ENCODE measurements at places on chromosomes 7 and 10.

GRCh38 chr7:52053525-52053924, 736.9 kb upstream of the COBL start:
- no peak for DNase-seq

- no peak for DNase-seq
Measured at GRCh38 chr10:76675951-76676587, 961.5 kb downstream of the KCNMA1 start.

- no peak for DNase-seq
Measured at GRCh38 chr7:1021931-1022330, 22.4 kb upstream of the GPR146 start.

- no peak for DNase-seq
Measured at GRCh38 chr7:76310102-76310957, 7.9 kb downstream of the HSPB1 start.

DNA sequence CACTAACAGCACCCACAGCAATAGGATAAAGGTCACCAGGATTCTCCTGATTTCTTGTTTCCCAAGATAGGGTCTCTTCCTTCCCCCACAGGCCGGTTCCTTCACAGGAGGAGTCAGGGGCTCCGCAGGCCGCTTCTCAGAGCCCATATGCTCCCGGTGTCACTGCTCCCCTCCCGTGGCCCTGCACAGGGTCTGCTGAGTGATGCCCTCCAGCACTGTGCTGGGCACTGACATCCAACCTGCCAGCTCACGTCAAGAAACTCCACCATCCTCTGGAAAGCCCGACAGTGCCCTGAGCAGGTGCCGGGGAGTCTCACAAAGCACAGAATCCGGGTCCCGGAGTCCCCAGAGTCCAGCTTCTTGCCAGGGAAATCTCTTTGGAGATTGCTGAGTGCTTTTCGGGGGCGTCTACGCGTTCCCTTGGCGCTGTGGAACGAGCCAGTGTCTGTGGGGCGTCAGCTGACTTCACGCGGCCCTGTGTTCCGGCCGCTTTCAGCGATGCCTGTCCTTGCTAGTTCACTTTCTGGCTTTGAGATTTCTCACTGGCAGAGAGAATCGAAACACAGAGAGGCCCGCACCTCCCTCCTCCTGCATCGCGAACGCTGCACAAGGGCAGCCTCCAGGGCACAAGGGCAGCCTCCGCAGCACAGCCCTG, 567.5 kb downstream of the DNAJB6 start:
- no peak for DNase-seq

GRCh38 chr10:4804465-4804864, 21.5 kb upstream of the AKR1E2 start:
- no peak for DNase-seq

- DNase-seq, result no peak
Measured at GRCh38 chr7:100124301-100125230, 2.2 kb upstream of the MBLAC1 start.

DNA sequence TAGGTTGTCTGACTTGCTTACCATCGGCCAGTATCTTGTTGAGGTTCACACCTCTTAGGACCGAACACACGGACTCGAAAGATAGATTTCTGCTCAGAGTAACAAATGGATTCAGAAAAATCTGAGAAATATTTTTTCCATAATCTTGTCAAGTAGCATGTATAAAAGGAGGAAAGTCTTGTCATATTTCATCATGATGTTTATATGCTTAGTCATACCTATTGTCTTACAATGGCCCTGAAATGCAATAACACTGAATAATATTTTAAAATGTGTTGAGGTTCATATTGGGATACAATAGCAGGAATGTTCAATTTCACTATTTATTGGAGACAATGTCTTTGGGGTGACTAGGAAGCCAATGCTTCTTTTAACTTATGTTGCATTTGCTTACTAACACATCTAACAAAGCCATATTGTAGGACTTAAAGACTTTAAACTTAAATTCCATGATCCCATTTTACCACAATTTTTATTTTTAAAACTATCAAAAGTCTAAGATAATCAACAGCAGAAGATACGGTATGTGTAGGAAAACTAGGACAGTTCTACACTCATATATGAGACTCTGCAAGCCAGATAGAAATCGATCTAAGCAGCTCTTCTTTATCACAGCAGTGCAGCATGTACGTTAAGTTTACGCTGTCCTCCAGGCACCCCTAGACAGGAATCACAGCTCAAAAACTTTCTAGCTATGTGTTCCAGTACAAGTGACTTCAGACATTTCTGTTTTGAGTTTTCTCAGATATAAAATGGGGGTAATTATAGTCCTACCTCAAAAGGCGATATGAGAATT, 135.7 kb upstream of the CAV2 start:
- DNase-seq, result no peak

- DNase-seq, result no peak
Measured at GRCh38 chr7:117772421-117772820, 100.8 kb downstream of the CTTNBP2 start.

- DNase-seq, result peak; percentile 76
Measured at GRCh38 chr7:128755819-128756476, 16.8 kb downstream of the CALU start.

DNA sequence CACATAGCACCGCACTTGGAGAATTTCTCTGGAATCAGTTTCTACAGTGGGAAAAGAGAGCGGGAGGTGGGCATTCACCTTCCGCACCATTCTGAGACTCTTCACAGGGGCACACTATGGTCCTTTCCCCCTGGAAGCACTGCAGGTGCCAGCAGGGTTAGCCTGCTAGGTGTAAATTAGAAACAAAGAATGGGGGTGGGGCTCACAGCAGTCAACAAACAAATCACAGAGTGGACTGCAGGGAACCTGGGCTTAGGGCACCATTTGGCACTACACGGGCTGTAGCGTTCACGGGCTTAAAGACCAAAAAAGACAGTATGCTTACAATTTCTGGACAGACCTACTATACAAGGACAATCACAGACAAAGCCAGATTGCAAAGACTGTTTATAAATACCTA, 8.0 kb upstream of the PKD1L1 start:
- no peak for DNase-seq

DNA sequence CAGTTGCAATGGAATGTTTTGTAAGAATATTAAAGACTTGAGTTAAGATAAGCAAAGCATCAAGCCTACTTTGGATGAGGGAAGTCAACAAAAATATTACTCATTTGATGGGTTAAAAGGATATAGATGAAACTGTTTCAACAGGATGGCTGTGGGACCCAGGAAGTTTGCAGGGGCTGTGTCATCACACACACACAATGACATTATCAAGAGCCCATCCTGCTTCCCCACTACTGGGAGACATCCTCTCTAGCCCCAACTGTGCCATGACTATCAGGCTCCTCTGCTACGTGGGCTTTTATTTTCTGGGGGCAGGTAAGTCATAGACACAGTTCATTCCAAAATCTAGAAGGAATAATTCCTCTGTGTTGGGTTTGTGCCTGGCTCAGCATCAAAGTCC, 78.8 kb upstream of the PRSS1 start:
- DNase-seq, result no peak

- no peak for DNase-seq
Measured at GRCh38 chr10:78205457-78206016, 171.9 kb downstream of the RPS24 start.

- DNase-seq, result no peak
Measured at GRCh38 chr10:78765726-78766335, 302.9 kb upstream of the ZMIZ1 start.

- DNase-seq, result no peak
Measured at GRCh38 chr7:38798552-38799267, 110.3 kb downstream of the VPS41 start.

DNA sequence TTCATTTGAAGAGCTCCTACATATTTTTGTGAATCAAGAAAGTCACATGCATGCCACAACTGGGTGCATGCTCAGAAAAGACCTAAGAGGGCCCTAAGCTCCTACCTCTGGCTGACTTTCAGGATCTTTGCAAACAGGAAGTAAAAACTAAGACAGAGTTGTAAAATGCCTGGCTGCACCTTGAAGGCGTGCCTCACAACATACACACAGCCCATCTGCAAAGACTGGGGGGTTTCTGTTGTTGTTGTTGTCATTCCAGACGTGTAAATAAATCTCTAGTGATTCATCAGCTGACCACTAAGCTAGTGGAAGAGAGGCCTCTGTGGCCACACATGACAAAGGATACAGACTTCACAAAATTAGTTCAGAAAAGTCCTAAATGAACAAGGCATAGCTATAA, 31.8 kb downstream of the SMURF1 start:
- DNase-seq, result no peak

GRCh38 chr7:44935016-44935415, 43.8 kb downstream of the MYO1G start:
- DNase-seq, result no peak

GRCh38 chr10:21995557-21995956, 8.0 kb downstream of the DNAJC1 start:
- DNase-seq, result no peak

DNA sequence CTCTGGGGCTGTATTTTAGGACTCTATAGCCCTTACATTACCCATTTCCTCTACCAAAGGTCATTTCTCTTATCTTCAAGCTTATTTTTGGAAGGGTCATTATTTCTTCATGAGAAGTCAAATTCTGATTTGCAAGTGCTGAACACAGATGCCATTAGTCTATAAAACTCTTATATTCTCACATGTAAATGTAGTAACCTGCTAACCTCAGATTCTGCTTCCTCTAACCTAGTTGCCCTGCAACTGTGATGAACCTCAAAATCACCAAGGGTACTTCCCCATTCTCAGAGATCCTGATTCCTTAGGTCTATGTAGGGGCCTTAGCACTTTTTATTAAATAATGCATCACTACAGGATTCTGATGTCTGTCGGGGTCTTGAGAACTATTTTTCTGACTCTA, 6.3 kb downstream of the FAS start:
- no peak for DNase-seq

DNA sequence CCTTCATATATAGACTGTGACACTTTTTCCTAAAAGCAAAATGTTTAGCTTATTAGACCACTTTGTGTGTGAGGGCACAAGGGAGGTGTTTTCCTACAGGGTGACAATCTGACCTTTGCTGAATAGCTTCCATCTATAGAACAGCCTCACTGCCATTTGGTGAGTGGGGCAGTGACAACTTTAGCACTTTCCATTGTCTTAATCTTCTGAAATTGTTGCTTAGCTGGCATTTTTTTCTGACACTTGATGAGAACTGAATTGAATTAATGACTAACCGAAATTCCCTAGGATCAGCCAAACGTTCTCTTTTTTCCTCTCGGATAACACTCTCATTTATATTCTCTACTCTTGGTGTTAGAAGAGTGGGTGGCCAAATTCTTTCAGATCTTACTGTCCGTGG, 30.2 kb downstream of the KDM7A start:
- DNase-seq, result no peak

- DNase-seq, result peak; percentile 49
Measured at GRCh38 chr7:137539111-137539715, 195.7 kb upstream of the PTN start.

DNA sequence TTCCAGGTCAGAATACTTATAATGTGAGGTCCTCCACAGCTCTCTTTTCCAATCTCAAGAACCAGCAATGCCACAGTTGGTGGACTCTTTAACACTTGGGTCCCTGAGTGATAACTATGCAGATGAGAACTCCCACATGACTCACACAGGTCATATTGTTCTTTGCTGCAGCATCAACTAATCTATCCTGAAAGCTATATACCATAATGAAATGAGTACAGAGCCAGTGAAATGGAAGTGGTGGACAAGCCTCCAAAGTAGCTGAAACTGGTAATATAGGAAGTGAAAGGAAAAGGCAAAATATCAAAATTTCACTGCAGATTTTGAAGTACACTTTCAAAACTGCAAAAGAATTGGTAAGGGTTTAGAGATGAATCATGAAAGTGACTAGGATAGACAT, 45.6 kb downstream of the SORCS1 start:
- no peak for DNase-seq

DNA sequence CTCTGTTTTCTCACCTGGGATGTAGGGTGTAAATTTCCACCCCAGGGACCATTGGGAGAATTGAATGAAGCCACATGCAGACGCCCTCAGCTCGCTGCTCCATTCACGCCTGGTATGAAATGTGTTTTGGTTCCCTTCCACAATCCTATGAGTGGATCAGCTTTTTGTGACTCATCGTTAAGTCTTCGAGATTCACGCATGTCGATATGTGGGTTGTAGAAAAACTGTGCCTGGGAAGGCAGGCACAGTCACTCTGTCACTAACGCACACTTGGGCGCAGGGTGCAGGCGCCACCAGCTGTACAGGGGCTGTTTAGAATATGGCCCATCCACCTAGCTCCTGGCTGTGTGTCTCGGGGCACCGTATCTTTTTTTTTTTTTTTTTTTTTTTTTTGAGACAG, 64.2 kb upstream of the SH2B2 start:
- DNase-seq, result no peak

DNA sequence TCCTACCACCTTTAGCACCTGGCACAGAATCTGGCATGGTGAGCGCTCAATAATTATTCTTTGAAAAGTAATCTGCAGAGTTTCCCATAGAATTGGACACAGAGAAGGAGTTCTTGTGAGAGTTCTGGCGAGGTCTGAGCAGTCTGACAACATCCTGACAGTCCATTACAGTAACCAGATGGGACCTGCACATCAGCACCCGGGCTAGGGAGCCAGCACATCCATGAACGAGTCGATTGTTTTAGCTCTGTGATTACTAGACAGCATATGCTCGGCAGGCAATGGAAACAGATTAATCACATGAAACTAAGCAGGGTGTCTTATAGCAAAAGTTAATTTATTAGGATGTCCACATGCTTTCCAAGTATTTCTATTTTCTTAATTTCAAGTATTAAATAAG, 96.7 kb downstream of the SEMA3D start:
- no peak for DNase-seq

DNA sequence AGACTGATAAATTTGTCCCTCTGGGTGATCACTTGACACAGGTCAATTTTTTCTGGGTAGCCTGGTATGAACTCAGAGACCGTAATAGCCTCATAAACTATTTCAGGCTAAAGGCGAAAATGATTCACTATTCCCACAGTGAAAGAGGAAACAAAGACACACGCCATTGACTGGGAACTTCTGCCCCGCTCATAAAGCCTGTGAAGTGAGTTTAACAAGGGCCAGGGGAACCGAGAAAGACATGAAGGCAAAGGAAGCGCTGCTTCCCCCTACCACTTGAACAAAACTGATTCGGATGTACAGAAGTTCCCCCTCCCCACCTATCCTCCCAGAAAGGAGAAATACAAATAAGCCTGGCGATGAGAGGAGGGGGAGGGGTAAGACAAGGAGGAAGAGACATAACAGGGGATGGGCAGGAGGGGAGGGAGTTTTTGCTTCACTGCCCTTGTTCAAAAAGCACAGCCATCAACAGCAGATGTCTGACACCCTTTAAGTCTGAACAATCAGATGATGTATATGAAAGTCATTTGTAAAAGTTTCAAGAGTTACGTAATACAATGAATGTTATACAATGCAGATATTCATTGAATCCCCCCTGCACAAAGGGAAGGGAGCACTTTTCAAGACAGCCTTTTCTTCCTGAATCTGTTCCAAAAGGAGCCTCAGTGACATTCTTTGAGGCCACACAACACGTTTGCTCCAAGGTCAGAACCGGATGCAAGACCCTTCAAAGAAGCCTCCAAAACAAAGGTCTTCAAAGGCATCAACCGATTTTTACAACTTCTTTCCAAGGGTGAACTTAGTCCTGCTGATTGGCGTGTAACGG, 734 bp downstream of the ABCB4 start:
- DNase-seq, result no peak
